ENCODE measurements at places on chromosomes 5 and 9. TPM values are rescaled to one million over a fixed set of nuclear protein-coding genes. Genes with fewer than 3 reads are reported as not detected.

DNA sequence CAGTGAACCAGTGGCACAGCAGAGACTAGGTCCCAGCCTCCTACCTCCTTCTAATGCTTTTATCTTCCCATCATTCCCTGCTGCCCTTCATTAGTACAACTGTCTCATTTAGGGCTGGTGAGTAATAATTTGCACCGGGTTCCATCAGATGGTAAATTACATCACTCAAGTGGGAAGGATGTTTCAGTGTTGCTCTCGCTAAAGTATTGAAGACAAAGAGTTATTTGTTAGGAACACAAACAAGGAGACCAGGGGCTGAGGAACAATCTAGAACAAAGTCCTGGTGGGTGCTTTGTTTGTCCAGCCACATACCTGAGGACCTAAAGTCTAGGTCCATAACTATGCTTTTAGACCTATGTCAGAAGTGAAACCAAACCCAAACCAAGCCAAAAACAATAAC, 52.4 kb downstream of the SEC61B start:
- no peak for DNase-seq

DNA sequence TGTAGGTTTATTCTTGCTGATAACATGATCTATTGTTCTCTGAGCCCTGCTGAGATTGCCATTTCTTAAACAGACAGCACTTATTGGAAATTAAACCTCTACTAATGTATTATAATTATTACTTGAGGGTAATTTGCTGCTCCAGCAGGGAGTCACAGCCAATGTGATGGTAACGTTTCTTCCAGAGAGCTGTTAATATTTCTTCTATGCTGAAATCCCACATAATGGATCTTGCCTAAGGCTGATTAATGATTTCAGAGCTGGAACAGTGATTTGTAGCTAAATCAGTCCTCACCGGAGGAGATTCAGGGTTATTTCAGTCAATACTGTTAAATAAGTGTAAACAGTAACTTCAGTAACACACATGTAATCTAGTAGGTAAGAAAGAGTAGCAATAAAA, 170.1 kb downstream of the CDH12 start:
- no peak for DNase-seq

DNA sequence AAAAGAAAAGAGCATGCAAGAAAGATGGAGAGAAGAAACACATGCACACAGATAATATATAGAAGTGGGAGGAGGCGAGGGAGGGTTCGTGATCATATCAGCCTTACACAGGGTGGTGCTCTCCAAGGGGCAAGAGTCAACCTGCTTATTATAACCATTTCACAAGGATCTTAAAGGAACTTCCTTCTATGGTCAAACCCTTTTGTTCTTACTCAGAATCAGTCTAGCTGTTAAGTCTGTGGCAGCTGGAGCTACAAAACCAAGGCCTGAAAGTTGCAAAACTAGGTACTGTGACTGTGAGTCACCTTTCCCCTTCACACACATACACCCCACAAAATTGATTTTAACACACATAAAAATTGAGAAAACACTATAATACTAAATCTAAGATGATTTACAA, 18.5 kb upstream of the ERMP1 start:
- DNase-seq: peak; percentile 27

DNA sequence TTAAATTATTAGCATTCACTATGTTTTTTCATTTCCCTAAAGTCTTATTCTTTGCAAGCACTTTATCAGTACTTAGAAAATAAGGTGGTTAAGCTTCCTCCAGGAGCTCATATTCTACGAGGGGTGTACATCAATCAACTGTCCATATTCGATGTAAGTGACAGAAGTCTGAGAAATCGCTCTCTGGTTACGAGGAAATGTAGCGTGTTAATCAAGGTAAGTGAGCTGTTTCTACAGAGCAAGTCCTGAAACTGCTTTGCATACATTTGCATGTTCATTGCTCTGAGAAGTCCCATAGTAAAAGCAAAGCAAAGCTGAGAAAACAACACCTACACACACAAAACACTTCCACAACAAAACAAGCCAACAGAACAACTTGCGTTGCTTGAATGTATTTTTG, 893.9 kb upstream of the DMAC1 start:
- no peak for DNase-seq

DNA sequence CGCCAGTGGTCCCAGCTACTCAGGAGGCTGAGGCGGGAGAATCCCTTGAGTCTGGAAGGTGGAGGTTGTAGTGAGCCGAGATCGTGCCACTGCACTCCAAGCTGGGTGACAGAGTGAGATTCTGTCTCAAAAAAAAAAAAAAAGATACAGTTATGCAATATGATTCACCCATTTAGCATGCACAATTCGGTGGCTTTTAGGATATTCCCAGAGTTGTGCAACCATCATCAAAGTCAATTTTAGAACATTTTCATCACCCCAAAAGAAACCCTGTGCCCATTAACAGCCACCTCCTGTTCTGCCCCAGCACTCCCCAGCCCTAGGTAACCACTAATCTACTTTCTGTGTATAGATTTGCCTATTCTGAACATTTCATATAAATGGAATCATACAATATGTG, 4.3 kb upstream of the DHFR start:
- DNase-seq: no peak

GRCh38 chr5:175195698-175196656, 248.0 kb downstream of the DRD1 start:
- peak; percentile 9 for DNase-seq

- DNase-seq: no peak
Measured at GRCh38 chr5:14521748-14522147, 59.8 kb upstream of the OTULINL start.

GRCh38 chr5:142065273-142065672, 43.3 kb upstream of the NDFIP1 start:
- no peak for DNase-seq

DNA sequence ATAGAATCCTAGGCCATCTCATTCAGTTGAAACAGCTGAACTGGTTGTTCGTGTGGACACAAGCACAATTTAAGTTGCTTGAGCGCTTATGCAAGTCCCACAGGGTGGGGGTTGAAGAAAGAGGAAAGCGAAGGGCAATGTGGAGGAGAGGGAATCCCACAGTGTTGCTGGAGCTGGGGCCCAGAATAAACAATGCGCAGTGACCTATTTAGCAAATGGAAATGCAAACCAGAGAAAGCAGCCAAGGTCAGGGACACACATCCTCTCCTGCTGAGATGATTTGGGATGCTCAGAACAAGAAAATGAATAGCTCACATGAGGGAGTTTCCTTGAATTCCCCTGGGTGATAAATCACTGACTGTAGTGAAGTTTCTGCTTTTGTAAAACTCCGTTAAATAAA, 838.3 kb downstream of the TLE4 start:
- DNase-seq: no peak

DNA sequence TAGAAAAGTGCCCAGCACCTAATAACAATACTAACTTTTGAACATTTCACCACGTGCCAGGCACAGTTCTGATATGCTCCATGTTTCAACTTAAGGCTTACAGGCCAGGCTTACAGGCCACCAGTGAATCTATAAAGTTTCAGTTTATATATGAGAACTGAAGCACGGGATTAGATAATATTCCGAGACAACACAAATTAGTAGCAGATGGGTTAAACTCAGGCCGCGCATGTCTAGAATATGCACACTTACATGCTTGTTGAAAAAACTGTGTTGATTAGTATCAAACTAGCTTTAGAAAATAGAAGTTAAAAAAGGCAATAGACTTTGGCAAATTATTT, 587.9 kb downstream of the MTRR start:
- DNase-seq: no peak

DNA sequence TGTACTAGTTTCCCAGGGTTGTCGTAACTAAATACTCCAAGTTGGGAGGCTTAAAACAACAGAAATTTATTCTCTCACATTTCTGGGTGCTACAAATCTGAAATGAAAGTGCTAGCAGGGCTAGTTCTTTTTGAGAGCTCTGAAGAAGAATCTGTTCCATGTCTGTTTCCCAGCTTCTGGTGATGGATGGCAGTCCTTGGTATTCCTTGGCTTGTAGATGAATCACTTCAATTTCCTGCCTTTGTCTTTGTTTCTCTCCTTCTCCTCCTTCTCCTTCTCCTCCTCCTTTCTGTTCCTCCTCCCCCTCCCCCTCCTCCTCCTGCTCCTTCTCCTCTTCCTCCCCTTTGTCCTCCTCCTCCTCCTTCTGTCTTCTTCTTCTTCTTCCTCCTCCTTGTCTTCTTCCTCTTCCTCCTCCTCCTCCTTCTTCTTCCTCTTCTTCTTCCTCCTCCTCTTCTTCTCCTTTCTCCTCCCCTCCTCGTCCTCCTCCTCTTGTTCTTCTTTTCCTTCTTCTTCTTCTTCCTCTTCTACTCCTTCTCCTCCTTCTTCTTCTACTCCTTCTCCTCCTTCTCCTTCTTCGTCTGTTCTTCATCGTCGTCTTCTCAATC, 104.7 kb upstream of the ANKRD55 start:
- DNase-seq: no peak

- peak; percentile 100 for DNase-seq
Measured at GRCh38 chr9:128723866-128724743, at the start of gene ZDHHC12. Gene ZDHHC12, minus strand, starts transcription at chr9:128724127. Its CDS starts 34 bp downstream, at chr9:128724093.

- DNase-seq: peak; percentile 70
Measured at GRCh38 chr5:95731571-95732554, 727 bp downstream of the RHOBTB3 start.

- DNase-seq: no peak
Measured at GRCh38 chr5:2991884-2992283, 240.4 kb upstream of the IRX2 start.

- DNase-seq: no peak
Measured at GRCh38 chr9:126501383-126502331, 112.1 kb upstream of the LMX1B start.

GRCh38 chr5:115838885-115839518, 2.4 kb downstream of the ATG12 start:
- peak; percentile 32 for DNase-seq

GRCh38 chr5:64514612-64515011, 8.8 kb downstream of the RGS7BP start:
- no peak for DNase-seq

The SLC6A7 gene
- 0.06 TPM for total RNA-seq

The ZNF300 gene
- total RNA-seq: 9.4 TPM

The PCDHGA10 gene
- 0.30 TPM for total RNA-seq

The CCL21 gene
- not detected for total RNA-seq

The PFN3 gene
- not detected for total RNA-seq

The IRGM gene
- total RNA-seq: 0.51 TPM

The ARHGEF28 gene
- total RNA-seq: 3.9 TPM

The DMRT3 gene
- not detected for total RNA-seq

The HMGCS1 gene
- total RNA-seq: 23.0 TPM

The GLRA1 gene
- total RNA-seq: not detected

The EIF4E1B gene
- not detected for total RNA-seq

Measured in Daoy (cell line).